Stimulated activated CD4-positive, alpha-beta T cell treated with anti-CD3 and anti-CD28 coated beads, Interleukin-4, amount 100 ng/mL, for 4 hours (primary cell): ENCODE measurements at places on chromosomes 16 and 17.
A peak's percentile ranks its signal among the peaks of the same experiment; 100 is the strongest.

DNA sequence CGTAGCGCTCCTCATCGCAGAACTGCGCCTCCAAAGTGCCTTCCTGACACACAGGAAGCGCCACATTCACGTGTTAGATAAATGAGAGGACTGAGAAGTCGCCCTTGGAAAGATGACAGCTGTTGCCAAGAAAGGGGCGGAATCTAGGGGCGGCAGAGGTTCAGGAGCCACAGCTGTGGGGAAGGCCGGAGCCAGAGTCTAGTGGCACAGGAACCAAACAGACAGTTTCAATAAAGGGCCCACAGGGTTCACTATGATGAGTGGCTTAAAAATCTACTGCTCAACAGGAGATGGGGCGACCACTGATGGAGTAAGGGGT lies 4.7 kb downstream of the FLCN start:
- DNase-seq, result no peak

GRCh38 chr17:83190601-83191387 lies 111.4 kb downstream of the METRNL start:
- no peak for DNase-seq

DNA sequence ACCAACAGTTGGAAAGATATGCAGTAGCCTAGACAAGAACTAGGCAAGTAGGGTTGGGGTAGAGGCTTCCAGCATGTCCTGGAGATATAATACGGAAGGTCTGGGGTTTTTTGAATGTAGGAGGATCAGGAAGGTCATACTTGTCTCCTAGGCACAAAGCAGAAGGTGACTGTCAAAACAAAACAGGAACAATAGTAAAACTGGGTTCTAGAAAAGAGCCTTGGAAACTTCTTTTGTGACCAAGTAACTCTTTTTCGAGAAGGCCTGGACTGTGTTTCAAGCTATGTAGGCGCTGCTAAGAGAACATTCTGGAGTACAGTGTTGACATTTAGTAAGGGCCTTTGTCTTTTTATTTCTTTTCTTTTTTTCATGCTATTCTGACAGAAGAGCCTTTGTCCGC lies 26.9 kb upstream of the TENT4B start:
- no peak for DNase-seq

DNA sequence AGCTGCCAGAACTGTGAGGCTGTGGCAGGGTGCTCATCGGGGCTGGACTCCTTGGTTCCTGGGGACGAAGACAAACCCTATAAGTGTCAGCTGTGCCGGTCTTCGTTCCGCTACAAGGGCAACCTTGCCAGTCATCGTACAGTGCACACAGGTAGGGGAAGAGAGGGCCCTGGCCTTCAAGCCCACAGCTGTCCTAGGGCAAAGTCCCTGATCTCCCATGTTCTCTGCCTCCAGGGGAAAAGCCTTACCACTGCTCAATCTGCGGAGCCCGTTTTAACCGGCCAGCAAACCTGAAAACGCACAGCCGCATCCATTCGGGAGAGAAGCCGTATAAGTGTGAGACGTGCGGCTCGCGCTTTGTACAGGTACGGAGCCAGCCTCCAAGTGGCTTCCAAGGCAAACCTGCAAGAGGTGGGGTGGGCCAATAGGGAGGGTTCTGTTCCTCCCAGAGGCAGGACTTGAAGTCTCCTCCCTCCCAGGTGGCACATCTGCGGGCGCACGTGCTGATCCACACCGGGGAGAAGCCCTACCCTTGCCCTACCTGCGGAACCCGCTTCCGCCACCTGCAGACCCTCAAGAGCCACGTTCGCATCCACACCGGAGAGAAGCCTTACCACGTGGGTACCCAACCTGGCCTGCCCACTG lies 3.7 kb downstream of the BCL6B start:
- no peak for DNase-seq

GRCh38 chr17:7021993-7022778 lies 664 bp upstream of the BCL6B start:
- DNase-seq, result peak; percentile 80

DNA sequence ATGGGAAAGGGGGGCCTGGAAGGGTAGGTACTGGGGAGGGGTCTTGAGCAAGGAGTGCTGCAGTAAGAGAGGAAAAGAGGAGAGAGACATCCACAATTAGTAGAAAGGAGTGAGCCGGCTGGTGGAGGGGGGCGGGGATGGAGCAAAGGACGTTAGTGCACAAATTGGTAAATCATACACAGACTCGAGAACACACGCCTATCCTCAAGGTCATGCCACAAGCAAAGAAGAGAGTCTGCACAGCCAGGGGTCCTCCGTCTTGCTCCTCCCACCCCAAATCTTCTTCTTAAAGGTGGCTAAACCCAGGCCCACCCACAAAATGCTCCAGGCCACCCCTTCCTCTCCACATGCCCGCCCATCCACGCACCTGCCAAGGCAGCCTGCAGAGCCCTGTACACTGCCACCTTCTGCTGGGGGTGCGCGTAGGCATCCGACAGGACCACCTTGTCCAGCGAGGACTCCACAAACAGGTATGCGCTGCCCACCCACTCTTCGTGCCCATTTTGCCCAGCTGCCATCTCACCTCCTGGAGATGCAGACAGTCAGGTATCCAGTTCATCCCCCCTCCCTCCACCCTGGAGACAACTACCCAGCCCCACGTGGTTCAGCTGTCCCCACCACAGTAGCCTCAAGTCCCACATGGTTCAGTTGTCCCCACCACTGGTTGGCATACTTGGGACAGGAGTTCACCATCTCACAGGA lies 3.4 kb downstream of the TRADD start:
- no peak for DNase-seq

GRCh38 chr17:63645775-63646487 lies 23.7 kb downstream of the MAP3K3 start:
- no peak for DNase-seq

DNA sequence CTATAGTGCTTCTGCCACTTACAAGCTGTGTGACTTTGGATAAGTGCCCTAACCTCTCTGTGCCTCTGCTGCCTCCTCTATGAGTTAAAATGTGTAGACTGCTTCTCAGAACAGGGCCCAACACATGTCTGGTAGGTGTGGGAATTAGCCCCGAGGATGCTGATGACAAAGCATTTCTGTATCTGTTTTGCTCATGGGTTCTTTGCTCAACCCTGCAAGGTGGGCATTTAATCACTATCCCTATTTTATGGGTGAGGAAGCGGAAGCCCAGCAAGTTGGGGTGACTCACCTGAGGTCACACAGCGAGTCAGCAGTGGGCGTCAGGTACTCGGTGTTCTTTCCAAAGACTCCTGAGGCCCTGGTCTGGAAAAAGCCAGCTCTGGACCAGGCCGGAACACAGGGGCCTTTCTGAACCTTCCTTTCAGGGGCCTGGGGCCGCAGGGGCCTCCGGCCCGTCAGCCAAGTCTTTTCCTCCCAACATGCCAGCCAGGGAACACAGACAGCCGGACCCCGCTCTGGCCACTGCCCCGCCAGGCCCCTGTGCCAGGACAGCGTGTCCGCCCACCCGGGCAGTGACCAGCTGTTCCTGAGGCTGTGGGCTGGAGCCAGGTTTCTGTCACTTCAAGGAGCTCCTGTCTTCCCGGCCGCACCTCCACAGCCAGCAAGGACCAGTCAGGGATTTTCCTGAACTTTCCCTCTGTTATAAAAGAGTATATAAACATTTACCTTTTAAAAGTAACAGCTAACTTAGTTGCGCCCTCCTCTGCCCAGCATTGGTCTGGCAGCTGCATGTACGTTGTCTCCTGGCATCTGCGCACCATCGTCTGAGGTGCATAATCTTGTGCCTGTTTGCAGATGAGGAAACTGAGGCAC lies 62.5 kb downstream of the SREBF1 start:
- DNase-seq, result no peak

- DNase-seq, result no peak
Observed at GRCh38 chr17:30021708-30022317, 80.4 kb downstream of the EFCAB5 start.

- DNase-seq, result no peak
Observed at GRCh38 chr17:15955793-15956541, 11.0 kb downstream of the ADORA2B start.

- DNase-seq, result no peak
Observed at GRCh38 chr17:61260071-61260797, 139.4 kb upstream of the TBX2 start.

GRCh38 chr17:33131620-33132019 lies 140.0 kb downstream of the SPACA3 start:
- no peak for DNase-seq

- no peak for DNase-seq
Observed at GRCh38 chr16:60107871-60108270, 1373.8 kb upstream of the GOT2 start.

GRCh38 chr16:86492961-86493629 lies 17.2 kb upstream of the FOXF1 start:
- no peak for DNase-seq

- peak; percentile 95 for DNase-seq
Observed at GRCh38 chr17:58331815-58332777, 3.5 kb upstream of the TSPOAP1 start.

DNA sequence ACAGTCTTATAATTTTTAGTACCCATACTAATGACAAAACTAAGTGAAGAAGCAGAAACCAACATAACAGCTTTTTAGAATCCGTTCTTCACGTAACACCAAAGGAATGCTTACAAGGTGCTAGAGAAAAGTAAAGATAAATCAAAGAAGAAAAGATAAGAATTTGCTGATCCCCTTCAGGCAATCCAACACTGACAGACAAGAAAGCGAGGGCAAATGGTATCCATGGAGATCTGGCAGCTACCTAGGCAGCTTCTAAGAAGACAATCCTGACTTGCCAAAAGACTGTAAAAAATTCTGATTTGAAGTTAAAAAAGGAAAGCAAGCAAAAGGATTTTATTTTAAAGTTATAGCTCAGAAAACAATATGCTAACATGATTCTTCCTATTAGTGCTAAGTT lies 14.6 kb downstream of the BBS2 start:
- no peak for DNase-seq

DNA sequence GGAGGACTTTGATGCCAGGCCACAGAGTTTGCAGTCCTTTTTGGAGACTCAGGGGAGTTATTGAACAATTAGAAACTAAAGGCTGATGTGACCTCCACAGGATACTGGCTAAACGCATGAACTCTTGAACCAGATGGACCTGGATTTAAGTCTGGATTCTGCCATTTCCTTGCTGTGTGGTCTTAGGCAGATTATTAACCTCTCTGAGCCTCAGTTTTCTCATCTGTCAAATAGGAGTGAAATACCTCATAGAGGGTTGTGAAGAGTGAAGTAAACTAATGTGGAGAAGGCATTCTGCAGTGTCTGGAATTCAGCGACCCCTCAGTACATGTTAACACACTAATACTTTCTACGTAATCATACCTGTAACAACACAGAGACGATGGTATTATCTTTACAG lies 93.5 kb downstream of the PRKCB start:
- DNase-seq, result no peak

DNA sequence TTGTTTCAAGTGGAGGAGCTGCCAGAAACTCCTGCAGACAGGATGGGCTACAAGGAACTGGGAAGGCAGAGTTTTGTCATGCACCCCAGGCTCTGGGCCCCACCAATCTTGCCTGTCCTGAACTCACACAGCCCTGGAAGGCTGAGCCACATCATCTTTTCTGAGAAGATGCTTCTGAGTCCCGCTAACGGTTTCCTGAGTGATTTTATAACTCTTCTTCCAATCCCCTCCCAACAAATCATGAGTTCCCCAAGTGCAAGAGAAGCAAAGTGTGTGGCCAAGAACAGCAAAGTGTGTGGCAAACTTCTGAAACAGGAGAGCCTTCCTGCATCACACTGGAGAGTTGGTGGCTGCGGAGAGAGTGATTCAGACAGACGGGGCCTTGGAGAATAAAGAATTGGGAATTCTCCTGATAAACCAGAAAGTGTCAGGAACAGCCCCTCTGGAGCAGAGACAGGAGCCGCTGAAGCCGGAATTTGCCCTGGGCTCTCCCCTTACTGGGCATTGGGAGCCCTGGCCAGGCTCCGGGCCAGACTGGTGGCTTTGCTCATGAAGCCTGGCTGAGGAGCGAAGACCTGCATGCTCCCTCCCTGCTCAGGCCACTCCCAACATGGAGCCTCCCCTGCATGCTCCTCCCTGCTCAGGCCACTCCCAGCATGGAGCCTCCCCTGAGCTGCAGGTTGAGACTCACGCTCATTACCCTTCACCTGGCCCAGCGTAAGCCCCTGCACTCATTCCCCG lies 47.2 kb downstream of the PITPNM3 start:
- no peak for DNase-seq

DNA sequence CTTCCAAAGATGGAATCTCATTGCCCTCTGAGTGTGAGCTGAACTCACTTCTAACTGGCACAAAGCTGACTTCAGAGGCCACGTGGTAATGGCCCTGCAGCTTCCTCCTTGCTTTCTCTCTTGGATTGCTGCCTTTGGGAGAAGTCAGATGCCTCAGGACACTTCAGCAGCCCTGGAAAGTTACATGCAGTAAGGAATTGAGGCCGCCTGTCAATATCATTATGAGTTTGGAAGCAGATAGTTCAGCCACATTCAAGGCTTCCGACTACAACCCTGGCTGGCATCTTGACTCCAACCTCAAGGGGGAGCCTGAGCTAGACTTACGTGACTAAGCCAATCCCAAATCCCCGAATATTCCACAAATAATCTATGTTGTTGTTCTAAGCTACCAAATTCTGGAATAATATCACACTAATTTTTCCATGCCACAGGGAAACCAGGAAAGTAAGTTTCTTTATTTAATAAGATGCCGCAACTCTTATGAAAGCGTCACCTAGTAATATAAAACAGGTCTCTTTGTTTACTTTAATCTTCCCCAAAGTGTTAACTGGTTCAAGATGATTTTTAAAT lies 13.6 kb downstream of the CEP20 start:
- no peak for DNase-seq

GRCh38 chr17:42997390-42997983 lies 732 bp upstream of the RPL27 start:
- no peak for DNase-seq

DNA sequence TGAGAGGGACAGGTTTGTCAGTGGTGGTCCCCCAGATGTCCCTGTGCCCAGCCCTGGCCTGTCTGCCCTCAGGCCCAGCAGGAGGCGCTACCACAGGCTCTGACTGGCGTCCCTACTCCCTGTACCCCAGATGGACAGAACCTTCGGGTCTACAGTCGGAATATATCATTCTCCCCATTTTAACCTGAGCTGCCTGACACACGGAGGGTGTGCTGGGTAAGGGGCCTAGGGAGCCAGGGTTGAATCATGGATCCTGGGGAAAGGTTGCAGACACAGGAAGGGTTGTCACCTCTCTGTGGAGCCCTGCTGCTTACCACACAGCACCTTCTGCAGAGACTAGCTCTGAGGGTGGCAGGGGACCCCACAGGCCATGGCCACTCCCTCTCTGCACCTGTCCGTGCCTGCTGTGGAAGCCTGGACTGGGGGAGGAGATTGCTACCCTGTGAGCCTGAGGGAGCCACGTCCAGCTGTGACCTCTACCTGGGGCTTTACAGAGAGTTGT lies 162.2 kb upstream of the ZNF267 start:
- DNase-seq, result no peak
